CD4-positive, alpha-beta T cell treated with Interleukin-2 at 100 ng/mL for 4 hours (primary cell): ENCODE measurements at places on chromosomes 3 and 15.

DNA sequence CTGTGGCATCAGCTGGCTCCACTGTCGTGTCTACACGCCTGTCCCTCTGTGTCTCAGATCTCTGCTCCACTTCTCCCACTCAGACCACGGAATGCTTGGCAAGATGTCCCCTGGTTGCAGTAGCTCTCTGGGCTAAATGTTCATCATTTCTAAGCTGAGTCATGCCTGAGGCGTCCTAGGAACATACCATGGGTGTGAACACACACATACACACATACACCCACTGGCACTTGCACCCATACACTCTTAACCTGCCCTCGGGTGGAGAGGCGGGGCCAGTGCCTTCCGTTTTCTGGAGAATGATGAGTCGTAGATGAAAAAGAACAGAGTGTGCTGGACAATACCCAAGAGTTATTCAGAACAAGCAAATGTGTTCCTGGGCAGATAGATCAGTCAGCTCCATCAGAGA, 72.4 kb downstream of the SENP2 start:
- no peak for DNase-seq

GRCh38 chr15:35206060-35206675, 121.1 kb upstream of the NANOGP8 start:
- no peak for DNase-seq

DNA sequence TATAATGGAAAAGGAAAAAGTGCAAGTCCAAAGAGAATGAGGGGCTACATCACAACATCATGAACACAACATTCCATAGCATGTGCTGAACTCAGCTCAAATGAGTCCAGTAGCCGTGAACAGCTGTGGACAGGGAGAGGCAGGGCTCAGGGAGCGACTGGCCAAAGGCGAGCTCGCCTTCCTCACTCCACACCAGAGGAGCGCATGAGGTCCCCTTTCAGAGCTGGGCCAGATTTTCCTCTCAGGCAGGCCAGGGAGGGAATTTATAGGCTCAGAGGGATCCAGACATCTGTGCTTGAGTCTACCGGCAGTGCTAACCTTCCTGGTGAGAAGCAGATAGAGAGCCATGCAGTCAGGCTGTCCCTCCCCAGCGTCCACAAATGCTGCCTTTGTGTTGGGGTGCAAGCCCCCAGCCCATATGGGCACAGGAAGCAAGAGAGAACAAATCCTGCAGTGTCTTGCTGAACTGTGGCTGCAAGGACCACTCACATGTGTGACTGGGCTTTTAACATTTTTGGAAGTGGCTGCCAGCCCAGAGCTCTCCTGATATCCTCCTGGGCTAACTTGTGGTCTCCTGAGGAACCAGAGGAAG, 32.5 kb downstream of the ARHGEF3 start:
- no peak for DNase-seq

GRCh38 chr3:1374471-1374870, 281.6 kb downstream of the CNTN6 start:
- DNase-seq, result no peak

- DNase-seq, result no peak
These were observed 2.0 kb downstream of the GALNT15 start for GRCh38 chr3:16176391-16177030.

GRCh38 chr3:27724459-27725197, 2.5 kb upstream of the EOMES start:
- no peak for DNase-seq

GRCh38 chr3:71099997-71100719, 483.4 kb downstream of the FOXP1 start:
- no peak for DNase-seq

DNA sequence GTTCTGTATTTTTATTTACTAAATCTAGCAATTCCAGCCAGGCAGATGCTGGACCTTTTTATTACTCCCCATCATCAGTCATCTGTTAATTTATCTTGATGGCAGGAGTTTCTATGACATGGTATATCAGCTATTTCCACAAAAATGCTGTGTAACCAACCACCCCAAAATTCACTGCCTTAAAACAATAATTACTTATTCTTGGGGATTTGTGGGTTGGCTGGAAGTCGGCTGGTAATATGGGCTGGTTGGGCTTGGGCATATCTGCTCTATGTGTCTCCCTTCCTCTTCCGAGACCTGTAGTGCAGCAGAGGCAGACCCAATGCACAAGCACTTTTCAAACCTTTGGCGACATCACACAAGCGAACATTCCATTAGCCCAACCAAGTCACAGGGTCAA, 92.1 kb upstream of the UBE2E1 start:
- no peak for DNase-seq

GRCh38 chr3:21734746-21735145, 16.3 kb downstream of the ZNF385D start:
- DNase-seq, result no peak

DNA sequence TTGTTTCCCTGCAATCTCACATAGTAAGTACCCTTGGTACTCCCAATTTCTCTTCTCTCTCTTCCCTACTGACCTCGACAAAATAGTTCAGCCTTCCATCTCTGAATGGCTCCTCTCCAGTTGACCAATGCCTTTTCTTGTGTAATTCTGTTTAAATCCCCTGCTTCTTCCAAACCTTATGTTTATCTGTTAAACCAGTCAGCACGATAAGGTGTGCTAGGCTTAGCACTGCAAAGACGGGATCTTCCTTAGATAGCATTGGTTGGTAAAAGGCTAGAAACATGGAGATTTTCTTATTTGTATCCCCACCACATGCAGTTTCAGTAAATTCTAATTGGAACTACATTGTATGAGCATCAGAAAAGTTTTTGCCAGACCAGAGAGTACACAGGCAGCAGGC, 25.8 kb upstream of the KCNMB3 start:
- DNase-seq, result no peak
